ENCODE measurements at places on chromosomes 5 and 9.

DNA sequence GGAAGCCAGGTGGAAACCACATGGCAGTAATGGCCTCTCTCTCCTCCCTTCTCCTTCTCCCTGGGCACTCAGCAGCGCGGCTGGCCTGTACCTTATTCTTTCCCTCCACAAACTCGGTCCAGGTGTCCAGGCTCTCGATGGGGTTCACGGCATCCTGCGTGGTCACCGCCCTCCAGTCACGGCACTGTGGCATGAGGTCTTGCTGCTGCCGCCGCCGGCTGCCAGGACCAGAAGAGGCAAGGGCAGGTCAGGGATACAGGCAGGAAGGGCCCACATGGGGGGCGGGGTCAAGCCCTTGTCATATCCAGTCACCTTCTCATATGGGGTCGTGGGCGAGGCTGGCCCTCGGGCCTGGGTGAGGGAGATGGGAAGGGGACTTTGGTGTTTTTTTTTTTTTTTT lies 25.6 kb downstream of the FLT4 start:
- no peak for DNase-seq

GRCh38 chr5:42842921-42843641 lies 31.4 kb upstream of the SELENOP start:
- no peak for DNase-seq

DNA sequence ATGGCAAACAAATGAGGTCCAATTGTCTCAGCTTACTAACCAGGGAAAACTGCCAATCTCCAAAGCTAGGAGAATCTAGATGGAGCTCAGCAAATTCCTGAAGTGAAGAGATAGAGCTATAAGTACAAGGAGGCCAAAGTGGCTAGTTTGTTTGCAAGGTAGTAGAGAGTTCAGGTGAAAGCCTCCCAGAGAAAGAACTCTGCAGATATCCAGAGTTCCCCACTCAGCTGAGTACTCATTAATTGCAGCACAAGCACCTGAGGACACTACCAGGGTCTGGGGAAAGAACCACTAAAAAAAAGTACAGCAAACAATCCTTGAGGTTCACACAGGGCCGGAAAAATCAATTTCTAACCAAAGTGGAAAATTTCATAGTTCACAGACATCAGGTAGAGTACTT lies 250.9 kb downstream of the TMEM232 start:
- no peak for DNase-seq

- no peak for DNase-seq
Observed at GRCh38 chr5:148372893-148373292, 10.9 kb upstream of the FBXO38 start.

DNA sequence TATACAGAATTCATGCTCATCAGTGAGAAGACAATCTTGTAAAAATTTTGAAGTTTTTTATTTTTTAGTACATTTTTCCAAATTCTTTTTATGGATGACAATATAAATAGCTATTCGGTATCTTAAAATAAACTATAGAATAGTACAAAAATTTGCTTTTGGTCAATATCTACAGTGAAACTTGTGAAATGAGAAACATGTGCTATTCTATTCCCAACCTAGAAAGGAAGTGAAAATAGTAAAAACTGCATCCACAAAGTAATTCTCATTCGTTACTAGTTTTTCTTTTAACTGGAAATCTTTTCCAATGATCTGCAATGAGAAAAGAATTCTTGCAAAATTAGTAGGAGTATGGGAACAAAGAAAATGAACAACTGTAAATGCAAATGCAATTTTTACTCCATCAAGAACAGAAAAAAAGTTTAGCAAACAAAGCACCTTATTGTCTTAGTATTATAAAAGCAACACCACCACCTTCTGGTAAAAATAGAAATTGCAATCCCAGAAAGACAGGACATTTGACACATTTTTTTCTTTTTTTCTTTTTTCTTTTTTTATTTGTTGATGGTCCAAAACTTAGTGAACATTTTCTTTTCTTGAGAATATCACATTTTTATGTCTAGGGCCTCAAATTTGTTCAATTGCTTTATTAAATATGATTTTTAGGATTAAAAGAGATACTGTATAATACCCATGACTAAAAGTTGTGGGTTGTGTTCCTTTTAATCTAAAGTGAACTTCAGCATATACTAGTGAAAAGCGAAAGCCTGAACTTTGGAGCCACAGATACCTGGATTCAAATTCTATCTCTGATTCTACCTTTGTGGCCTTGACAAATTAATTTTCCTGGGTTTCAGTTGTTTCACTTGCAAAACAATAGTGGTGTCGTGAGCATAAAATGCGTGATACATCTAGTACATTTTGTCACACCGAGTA lies 72.3 kb downstream of the SLCO4C1 start:
- DNase-seq = no peak

DNA sequence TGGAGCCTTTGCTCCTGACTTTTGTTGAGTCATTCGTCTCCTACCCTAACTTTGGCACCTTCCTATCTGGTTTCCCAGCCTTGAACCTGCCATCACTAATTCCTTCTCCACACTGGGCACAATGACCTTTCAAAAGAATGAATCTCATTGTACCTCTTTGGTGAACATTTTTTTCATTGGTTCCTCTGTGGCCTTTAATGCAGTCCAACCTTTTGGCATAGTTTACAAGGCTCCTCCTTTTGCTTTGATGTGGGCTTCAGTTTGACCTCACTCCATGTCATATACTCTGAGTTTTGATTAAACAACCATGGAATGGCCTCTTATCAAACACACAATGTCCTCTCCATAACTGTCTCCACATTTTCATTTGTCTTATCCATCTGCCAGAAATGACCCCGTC lies 14.5 kb upstream of the ROPN1L start:
- DNase-seq = no peak

DNA sequence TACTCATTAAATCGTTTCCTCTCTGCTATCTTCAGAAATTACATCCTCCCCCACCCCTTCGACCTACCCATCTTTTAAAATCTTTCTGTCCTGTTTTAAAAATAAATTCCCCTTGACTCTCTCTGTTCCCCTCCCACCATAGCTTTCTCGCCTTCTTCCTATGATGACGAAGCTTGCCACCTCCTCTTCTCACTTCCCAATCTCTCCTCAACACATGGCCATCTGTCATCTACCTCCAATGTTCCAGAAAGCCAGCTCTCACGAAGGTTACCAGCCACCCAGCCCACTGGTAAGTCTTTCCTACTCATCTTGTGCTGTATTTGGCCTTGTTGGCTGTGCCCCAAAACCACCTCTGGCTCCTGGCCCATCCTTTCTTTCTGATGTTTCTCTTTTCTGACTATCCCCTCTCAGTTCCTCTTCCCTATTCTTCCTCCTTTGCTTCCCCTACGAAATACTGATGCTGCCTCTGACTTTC lies 346.3 kb downstream of the ENC1 start:
- no peak for DNase-seq

Data from T follicular helper cell (primary cell).